ENCODE measurements at places on chromosomes 13 and 19.

DNA sequence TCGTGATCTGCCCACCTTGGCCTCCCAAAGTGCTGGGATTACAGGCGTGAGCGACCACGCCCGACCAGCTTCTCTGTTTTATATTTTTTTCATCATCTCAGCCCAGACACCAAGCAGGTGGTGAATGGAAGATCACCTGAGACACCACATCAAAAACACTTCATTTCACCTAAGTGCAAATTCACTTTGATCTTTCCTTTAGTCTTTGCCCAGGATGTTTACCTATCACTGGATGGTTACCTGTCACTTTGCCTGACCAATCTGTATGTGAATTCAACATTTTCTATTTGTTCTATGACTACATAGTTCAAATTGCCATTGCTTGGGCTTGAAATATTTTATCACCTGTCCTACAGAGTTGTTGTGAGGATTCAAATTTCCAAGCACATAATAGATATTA lies 65.7 kb downstream of the PAN3 start:
- no peak for DNase-seq

- no peak for DNase-seq
Measured at GRCh38 chr13:95497381-95497807, 55.1 kb upstream of the CLDN10 start.

DNA sequence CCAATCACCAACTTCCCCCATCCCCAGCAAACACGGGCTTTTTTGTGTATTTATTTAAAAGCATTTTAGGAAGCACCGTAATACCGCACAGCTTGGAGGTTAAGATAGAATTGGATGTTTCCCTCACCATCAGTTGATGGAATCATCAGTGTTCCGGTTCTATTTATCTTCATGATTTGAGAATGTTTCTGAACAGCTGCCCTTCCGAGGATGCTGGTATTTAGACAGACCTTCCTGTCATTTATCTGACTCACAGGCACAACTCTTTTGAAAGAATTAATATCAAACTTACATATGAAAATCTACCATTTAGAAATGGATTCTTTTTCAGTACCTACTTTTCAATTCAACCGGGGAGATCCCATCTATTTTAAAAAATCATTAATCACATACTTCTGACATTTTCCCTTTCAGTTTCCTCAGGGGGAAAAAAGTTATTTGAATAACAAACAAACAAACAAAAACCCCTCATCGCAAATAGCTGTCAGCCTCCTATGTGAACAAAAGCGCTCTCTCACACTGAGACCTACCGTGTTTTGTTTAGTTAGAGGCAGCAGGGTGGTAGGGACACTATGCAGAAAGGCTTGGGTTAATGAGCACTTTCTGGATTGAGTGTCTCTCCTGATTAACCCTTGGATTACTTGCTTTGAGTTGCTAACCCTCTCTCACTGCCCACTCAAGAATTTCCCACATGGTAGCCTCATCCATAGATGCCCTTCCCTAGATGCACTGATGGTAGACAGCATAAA lies 189.3 kb downstream of the TM9SF2 start:
- DNase-seq, result no peak

GRCh38 chr19:29528946-29529645 lies 3.3 kb downstream of the VSTM2B start:
- no peak for DNase-seq

- DNase-seq, result no peak
Measured at GRCh38 chr19:33505823-33506222, 15.8 kb downstream of the PEPD start.

DNA sequence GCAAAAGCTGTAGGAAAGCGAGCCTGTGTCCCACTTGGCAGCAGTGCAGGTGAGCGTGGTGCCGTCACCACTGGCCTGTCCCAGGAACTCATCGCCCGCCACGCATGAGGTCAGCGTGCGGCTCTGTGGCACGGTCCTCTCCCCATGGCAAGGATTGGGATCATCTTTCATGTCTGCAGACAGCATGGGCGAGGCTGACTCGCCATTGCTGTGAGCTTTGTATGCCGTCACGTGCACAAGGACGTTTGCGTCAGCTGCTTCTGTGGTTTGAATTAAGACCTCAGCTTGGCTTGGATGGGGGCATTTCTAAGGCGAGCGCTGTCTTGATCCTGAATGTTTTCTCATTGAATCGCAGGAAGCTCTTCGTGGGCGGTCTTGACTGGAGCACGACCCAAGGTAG lies 9.8 kb downstream of the DAZAP1 start:
- no peak for DNase-seq

GRCh38 chr13:41296879-41297646 lies 14.0 kb upstream of the NAA16 start:
- DNase-seq, result no peak

- no peak for DNase-seq
Measured at GRCh38 chr13:111249637-111250360, 70.6 kb upstream of the TEX29 start.

DNA sequence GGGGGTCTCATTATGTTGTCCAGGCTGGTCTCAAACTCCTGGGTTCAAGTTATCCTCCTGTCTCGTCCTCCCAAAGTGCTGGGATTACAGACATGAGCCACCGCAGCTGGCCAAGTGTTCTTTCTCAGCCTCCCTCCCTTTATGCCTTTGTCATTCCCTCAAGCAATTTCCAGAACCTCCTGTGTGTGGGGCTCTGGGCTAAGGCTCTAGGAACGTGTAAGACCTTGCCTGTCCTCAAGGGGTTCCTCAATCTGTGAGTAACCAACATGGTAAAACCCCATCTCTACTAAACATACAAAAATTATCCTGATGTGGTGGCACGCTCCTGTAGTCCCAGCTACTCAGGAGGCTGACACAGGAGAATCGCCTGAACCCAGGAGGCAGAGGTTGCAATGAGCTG lies 15.5 kb upstream of the SPACA4 start:
- DNase-seq, result no peak

DNA sequence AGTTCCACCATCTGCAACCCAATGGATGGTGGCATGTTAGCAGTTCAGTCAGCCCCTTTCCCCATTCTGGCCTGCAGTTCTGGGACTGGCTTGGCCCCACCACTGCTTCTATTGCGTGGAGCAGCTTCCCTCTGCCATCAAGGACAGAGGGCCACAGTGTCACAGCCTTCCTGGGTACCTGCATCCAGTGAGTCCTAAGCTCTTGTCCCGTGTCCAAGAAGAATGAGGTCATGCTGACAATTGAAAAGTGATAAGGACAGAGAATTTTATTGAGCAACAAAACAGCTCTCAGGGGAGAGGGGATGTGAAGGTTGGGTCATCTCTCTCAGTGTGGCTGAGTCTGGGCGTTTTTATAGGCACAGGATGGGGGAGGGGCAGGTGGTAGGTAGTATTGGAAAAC lies 33.5 kb upstream of the SIN3B start:
- no peak for DNase-seq

- no peak for DNase-seq
Measured at GRCh38 chr13:30163441-30163840, 143.9 kb downstream of the KATNAL1 start.

GRCh38 chr13:63433546-63434150 lies 2018.0 kb upstream of the PCDH20 start:
- DNase-seq, result no peak

DNA sequence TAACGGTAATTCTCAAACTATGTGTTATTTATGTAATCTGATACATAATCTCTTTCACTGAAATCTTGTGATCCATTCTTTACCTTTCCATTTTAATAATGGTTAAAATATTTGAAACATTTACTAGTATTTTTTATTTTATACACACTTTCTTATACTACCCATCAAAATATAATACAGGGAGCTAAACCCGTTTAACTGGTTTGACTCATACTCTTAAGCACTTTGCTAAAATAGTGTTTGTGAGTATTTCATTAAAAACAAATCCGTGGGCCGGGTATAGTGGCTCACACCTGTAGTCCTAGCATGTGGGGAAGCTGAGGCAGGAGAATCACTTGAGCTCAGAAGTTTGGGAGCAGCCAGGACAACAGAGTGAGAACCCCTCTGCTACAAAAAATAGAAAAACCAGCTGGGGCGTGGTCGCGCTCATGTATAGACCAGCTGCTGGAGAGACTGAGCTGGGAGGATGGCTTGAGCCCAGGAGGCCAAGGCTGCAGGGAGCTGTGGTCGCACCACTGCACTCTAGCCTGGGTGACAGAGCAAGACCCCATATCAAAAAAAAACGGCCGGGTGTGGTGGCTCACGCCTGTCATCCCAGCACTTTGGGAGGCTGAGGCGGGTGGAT lies 43.8 kb upstream of the DCUN1D2 start:
- DNase-seq, result no peak

- DNase-seq, result no peak
Measured at GRCh38 chr13:90254437-90254836, 1093.0 kb upstream of the MIR17HG start.

DNA sequence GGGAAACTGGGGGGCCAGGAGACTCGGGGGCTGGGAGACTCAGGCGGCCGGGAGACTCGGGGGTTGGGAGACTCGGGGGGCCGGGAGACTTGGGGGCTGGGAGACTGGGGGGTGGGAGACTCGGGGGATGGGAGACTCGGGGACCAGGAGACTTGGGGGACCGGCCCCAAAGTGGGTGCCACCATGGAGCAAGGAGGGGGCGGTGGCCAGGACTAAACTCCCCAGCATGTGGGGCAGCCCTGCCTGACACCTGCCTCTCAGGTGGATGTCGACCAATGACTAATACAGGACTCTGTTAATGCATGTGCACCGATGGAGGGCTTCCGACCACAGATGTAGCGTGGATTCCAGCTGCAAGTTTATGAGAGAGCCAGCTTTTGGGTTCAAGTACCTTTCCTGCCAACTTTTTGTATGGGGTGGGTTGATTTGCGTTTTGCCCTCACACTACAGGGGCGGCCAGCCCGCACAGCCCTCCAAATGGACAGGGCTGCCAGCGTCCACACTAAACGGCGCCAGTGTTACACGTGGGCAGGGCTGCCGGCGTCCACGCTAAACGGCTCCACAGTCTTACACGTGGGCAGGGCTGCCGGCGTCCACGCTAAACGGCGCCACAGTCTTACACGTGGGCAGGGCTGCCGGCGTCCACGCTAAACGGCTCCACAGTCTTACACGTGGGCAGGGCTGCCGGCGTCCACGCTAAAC lies 62.2 kb downstream of the RASA3 start:
- no peak for DNase-seq

GRCh38 chr19:12293777-12294248 lies 870 bp downstream of the ZNF44 start:
- DNase-seq, result peak; percentile 79

DNA sequence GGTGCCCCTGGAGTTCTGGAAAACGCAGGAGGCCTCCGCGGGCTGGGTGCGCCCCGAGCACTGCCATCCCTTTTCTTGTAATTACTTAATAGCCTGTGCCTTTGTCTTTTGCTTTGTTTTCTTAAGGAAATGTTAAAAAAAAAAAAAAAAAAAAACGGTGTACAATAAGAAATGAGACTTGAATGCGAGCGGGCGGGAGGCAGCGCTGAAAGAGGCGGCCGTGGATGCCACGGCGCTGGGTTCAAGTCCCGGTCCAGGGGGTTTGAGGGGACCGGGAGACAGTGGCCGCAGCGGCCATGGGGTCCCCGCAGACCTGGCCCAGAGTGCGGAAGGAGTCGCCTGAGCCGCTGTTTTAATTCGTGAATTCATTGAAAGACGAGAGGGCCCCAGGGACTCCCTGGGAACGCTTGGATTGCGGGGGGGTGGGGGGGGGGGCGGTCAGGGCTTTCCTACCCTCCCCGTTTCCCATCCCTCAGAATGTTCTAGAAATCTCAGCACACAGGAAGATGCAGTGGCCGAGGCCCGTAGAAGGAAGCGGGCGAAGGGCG lies 349.2 kb upstream of the ARGLU1 start:
- DNase-seq, result no peak

- no peak for DNase-seq
Measured at GRCh38 chr13:32737679-32738078, 151.4 kb downstream of the PDS5B start.

- DNase-seq, result peak; percentile 70
Measured at GRCh38 chr19:18322318-18322758, 538 bp downstream of the LSM4 start.

GRCh38 chr19:41887711-41888382 lies 4.9 kb downstream of the ARHGEF1 start:
- peak; percentile 90 for DNase-seq

- peak; percentile 81 for DNase-seq
Measured at GRCh38 chr19:925087-925525, 729 bp upstream of the ARID3A start.

- no peak for DNase-seq
Measured at GRCh38 chr13:48578516-48579164, 45.8 kb upstream of the RCBTB2 start.

- DNase-seq, result no peak
Measured at GRCh38 chr13:102128216-102128810, 273.5 kb downstream of the FGF14 start.

DNA sequence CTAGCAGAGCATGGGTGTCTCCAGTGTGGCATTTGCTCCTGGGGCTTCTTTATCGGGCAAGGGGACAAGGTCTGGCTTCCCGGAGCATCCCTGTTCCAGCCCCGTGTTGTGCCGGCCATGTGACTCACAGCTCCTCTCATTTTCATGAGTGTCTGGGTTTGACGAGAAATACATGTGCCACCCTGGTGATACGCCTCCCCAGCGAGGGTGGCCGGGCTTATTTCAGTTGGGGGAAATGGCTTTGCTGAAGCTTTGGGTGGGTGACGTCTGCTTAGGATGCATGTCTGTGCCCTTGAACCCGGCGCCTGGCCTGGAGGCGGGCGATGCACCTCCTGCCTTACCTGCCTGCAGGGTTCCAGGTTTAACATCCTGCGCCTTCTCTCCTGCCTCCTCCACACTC lies 61.9 kb upstream of the LDLR start:
- DNase-seq, result no peak

DNA sequence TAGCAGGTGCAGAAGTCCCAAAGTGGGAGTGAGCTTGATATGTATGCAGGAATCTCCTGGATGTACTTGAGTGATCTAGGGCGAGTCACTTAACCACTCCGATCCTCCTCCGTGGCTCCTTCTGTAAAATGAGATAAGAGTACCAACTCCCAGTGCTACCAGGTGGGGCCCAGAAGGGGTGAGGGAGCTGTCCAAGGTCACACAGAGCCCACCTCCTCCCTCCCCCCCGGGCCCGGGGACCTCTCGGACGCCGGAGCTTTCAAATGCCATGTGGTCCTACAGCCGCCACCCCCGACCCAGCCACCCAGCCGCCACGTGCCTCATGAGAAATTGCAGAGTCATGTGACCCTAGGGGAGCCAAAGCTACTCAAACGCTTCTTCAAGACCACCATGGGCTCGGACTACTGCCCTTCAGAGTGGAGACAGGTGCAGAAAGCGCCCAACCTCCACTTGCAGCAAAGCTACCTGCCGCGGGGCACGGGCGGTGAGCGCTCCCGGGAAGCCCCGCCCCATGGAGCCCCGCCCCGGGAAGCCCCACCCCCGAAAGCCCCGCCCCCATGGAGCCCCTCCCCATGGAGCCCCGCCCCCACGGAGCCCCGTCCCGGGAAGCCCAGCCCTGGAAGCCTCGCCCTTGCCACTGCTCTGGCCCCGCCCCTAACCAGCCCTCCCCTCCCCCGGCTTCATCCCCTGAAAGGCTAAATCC lies 10.1 kb upstream of the ZNF358 start:
- peak; percentile 41 for DNase-seq

Data from activated naive CD4-positive, alpha-beta T cell treated with anti-CD3 and anti-CD28 coated beads, Interleukin-2, amount 10 ng/mL, durations not matched to agents 7 days and 5 days (primary cell).